ENCODE measurements at places on chromosomes 7 and 10. TPM values are rescaled to one million over a fixed set of nuclear protein-coding genes. Genes with fewer than 3 reads are reported as not detected.

Gene ITPRID1
- not detected for total RNA-seq

Gene PNLIPRP1
- total RNA-seq = not detected

Gene PDE6C
- not detected for total RNA-seq

Gene CPXM2
- not detected for total RNA-seq

Gene PDSS1
- total RNA-seq = 14.4 TPM

Data from A549 treated with AZD2906 at 1 μM for 4 hours (cell line).